ENCODE measurements at places on chromosomes 3 and 15. TPM values are rescaled to one million over a fixed set of nuclear protein-coding genes. Genes with fewer than 3 reads are reported as not detected.

GRCh38 chr3:13376091-13376490 is 44.0 kb downstream of the NUP210 start:
- DNase-seq: no peak

- no peak for DNase-seq
These were observed 47.7 kb downstream of the BDH1 start for GRCh38 chr3:197508051-197508451.

DNA sequence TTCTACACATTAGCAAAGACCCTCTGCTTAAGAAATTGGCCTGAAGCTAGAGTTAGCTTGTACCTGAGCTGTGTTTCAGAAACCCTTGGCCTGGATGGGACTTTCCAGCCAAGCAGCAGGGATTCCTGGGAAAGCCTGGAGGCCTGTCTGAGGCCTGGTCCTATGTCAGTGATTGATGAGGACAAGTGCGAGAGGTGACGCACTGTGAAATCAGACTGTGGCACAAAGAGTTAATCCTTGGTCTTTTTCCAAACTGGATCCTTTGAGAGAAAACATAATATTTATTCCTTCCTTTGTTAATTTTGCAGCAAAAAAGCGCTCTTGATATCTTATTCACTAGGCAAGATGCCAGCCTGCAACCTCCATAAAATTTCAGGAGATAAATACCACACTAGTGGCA is 225.0 kb upstream of the ATP11B start:
- no peak for DNase-seq

- no peak for DNase-seq
These were observed 387.8 kb downstream of the SHQ1 start for GRCh38 chr3:72460205-72461174.

GHRL gene
- not detected for polyA plus RNA-seq

DNA sequence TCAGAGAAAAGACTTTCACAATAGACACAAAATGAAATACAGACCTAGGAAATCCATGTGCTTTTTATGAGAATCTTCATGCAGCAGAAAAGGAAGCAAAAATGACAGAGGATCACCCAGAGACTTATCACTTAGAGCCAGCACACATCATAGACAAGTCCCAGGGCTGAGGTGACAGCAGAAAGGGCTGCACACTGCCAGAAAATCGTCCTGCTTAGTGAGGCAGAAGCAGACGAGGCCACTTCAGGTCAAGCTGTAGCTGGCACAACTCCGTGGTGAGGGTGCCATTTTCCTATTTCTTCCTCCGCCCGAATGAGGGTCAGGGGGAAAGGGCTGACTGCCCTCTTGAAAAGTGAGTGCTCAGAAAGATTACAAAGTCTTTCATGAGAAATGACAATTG is 95.9 kb upstream of the TNIK start:
- no peak for DNase-seq

- peak; percentile 14 for DNase-seq
These were observed 103.8 kb upstream of the UBE2E1 start for GRCh38 chr3:23701716-23702597.

DNA sequence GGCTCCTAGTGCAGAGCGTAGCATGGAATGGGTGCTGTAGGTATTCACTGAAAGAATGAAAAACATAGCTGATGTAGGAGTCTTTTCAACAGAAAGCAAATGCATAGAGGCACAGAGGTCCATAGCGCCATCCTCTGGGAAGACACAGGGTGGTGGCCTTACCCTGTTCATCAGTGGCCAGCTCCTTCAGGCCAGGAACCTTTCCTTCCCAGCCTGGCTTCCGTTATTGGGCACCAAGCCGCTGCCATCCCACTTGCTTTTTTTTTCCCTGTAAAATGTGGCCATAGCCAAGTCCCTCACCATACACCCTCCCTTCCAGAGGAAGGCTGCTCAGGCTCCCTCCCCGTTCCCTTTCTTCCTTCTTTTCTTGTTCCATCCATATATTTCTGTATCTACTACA is 118.1 kb downstream of the ZNF621 start:
- no peak for DNase-seq

- DNase-seq: peak; percentile 4
These were observed 158.4 kb downstream of the TIGIT start for GRCh38 chr3:114452256-114452655.

USP13 gene
- 9.2 TPM for polyA plus RNA-seq

- DNase-seq: peak; percentile 56
These were observed 917 bp downstream of the LNP1 start for GRCh38 chr3:100402256-100402655.

GRCh38 chr3:171614318-171614921 is 154.2 kb upstream of the TNIK start:
- peak; percentile 41 for DNase-seq

DNA sequence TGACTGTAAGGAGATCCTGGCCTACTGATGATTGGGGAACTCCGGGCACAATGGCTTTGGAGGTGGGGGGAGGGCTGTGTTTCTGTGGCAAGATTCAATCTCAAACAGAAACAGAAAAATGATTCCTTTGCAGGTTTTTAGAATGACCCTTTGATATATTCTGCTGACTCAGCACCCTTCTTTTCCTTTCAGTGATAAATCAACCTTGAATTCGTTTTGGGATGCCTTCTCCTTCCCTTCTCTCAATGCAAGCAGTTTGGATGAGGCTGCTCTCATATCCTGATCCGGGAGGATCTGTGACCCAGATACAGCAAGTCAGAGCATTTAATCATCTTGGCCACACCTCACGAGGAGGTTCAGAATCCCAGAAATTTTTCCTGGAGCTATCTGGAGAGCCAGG is 156.1 kb upstream of the PRICKLE2 start:
- DNase-seq: no peak

- DNase-seq: peak; percentile 52
These were observed 37.2 kb downstream of the SLC6A6 start for GRCh38 chr3:14439501-14440167.

RARB gene
- polyA plus RNA-seq: 0.52 TPM

PLA2G4D gene
- not detected for polyA plus RNA-seq

ARF4 gene
- polyA plus RNA-seq: 412 TPM

NR1I2 gene
- polyA plus RNA-seq: not detected

DNA sequence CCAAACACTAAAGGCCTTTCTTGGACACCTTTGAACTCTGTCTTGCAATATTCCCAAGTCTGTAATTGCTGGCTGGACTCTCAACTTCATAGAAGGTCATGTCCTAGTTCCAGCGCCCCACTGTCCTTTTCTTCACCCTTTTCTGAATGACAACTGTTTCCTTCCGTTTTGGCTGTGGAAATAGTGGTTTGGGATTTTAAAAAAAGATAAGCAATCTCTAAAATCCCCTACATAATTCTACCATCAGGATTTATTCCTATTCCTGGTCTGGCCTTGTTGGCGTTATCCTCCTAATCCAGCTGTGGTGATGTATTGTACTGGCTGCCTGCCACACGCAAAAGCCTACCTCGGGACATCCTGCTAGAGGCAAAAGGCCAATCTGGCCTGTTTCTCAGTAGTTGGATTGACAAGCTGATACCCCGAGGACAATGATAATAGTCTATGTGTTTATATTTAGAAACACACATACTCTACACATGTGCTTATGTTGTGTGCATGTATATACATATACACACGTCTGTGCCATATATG is 440.3 kb upstream of the DPH6 start:
- DNase-seq: peak; percentile 4

GABRG3 gene
- not detected for polyA plus RNA-seq

- no peak for DNase-seq
These were observed 18.0 kb upstream of the SPTBN5 start for GRCh38 chr15:41911691-41912345.

DNA sequence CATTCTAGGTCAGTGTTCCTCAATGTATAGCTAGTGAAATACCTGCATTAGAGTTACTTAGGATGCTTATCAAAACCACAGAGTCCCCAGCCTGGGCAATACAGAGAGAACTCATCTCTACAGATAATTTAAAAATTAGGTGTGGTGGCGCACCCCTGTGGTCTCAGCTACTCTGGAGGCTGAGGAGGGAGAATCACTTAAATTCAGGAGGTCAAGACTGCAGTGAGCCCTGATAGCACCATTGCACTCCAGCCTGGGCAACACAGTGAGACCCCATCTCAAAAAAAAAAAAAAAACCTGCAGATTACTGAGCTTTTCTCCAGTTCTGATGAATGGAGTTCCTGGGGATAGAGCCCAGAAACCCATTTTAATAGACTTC is 10.1 kb upstream of the MINDY2 start:
- DNase-seq: no peak

DNA sequence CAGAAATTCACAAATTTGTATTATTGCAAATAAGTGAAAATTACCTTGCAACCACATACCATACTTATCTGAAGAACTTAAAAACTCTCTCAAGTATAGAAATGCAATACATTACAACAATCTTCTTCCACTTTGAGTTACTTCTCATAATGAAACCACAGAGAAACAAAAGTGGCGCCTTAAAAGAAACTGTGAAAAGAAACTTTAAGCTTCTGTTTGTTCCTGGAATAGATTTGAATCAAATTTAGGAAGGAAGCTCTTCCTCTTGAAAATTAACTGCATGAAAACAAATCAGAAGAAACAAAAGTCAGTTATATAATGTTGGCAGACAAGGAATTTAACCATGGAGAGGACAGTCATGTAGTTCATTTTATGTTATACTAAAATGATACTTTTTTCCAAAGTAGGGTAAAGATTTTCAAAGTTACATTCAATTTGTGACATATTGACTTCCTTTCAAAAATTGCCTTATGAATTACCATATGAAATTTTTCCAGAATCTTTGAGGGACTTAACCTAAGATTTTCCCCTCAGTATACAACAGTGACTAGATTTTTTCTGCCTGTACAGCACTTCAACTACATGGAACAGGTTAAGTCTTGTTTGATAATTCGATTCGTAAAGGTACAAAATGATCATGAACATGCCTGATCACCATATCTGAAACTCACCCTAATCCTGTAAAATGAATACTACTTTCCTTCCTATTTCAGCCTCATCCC is 57.6 kb upstream of the TNFSF10 start:
- no peak for DNase-seq

TOP2B gene
- polyA plus RNA-seq: 45.5 TPM

GRCh38 chr15:55789066-55789660 is 46.2 kb upstream of the PRTG start:
- no peak for DNase-seq

TTLL13 gene
- polyA plus RNA-seq: 0.10 TPM

TMEM207 gene
- polyA plus RNA-seq: not detected

DNA sequence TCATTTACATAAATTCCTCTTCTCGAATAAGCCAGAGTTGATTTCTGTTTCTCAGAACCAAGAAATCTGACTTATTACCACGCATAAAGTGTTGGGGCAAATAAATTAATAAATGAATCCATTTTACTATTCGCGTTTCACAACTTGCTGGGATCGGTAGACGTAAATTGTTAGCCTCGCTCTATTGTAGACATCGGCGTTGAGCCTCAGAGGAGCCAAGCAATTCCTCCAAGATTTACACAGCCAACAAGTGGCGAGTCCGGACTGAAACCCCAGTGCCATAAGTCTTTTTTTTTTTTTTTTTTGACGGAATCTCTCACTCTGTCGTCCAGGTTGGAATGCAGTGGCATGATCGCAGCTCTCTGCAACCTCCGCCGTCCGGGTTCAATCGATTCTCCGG is 8.9 kb downstream of the KLHL6 start:
- DNase-seq: no peak

- no peak for DNase-seq
These were observed 152.4 kb upstream of the DPH6 start for GRCh38 chr15:35698331-35698730.

GP5 gene
- polyA plus RNA-seq: 0.16 TPM

DNA sequence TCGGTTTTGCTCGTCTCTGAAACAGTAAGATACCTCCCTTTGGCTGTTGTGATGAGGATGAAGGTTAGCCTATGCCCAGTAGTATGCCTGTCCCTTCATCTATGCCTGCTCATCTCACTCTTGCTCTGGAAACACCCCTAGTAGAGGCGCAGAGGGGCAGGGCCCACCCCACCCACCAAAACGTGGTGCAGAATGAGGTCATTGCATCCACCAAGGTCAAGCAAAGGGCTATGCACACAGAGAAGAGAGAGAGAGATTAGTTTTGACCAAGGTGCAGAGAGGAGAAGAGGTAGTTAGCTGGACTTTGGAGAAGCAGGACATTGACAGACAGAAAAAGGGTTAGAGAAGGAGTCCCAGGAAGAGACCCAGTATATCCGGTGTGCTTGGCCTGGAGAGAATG is 119.9 kb downstream of the CORO2B start:
- no peak for DNase-seq

- no peak for DNase-seq
These were observed 77.6 kb upstream of the DLG1 start for GRCh38 chr3:197376020-197376419.

GRCh38 chr3:114680299-114680698 is 386.5 kb downstream of the TIGIT start:
- DNase-seq: no peak

DNA sequence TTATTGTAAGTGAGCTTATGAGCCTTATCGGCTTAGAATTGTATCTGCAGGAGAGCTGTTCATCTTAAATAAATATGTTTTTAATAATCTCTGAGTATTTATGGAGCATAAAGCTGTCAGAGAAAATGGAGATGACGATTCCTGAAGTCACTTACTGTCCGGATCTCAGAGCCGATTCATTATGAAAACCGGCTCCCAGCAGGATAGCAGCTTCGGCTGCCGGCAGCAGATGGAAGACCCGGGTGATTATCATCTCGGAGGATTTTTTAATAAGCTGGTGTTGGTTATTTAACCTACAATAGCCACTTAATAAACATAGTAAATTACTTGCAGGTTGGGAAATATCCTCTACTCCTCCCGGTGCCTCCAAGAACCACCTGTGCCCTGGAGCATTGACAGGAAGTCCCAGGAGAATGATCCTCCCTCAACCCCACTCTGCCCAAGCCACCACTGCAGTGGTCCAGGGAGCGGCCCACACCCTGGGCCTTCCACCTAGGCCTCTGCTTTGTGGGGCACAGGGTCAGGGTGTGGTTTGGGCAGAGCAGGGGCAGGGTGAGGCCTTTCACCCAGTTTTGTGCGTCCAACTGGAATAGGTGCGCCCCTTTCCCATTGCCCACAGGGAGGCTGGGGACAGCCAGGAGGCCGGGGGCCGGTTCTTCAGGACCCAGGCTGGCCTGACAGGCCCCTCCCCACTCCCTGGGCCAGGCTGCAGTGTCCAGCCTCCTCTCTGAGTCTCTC is 42.2 kb upstream of the PRR23E start:
- no peak for DNase-seq

DNA sequence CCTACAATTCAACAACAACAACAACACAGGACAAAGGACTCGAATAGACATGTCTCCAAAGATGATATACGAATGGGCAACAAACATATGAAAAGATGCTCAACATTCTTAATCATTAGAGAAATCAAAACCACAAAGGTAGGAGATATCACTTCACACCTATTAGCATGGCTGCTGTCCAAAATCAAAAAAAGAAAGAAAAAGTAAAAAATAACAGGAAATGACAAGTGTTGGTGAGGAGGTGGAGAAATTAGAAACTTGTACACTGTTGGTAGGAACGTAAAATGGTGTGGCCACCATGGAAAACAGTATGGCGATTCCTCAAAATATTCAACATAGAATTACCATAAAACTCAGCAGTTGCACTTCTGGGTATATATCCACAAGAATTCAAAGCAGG is 312.3 kb upstream of the STT3B start:
- no peak for DNase-seq

DNA sequence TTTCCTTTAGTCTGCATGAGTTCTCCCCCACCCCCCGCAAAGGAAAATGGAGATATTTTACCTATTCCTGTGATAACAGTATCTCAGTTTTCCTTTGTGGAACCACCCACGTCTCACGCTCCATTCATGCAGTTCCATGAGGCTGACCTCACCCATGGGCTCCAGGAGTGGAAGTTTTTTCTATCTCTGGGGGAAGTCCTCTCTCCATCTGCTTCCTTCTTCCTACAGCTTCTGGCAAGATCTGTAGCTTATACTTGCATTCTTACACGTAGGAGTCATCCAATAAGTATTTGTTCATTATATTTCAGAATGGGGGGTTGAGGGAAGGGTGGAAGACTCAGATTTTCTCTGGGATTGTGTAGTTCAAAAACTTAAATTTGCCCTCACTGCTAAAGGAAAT is 5.8 kb upstream of the GLCE start:
- peak; percentile 93 for DNase-seq

Data from IMR-90 (cell line).